Subcutaneous preadipocyte (primary cell): ENCODE measurements at places on chromosomes 6 and 20. TPM values are rescaled to one million over a fixed set of nuclear protein-coding genes. Genes with fewer than 3 reads are reported as not detected.

The CCHCR1 gene
- 11.4 and 18.0 TPM in 2 replicates for total RNA-seq

The DCBLD1 gene
- 10.3 and 27.2 TPM in 2 replicates for total RNA-seq

The EFCAB8 gene
- total RNA-seq, result under 0.01 TPM in 2 replicates

The FAM209B gene
- total RNA-seq, result not detected in 2 replicates

The SEL1L2 gene
- total RNA-seq, result not detected in 2 replicates

The MMP24OS gene
- total RNA-seq, result 11.9 and 14.7 TPM in 2 replicates

The RAET1L gene
- not detected in 2 replicates for total RNA-seq

The SPATA25 gene
- total RNA-seq, result 1.4 and 1.5 TPM in 2 replicates

The ZSCAN31 gene
- 0.98 and 3.7 TPM in 2 replicates for total RNA-seq

The VGLL2 gene
- total RNA-seq, result not detected in 2 replicates

The OTOR gene
- total RNA-seq, result not detected in 2 replicates

The ARFRP1 gene
- 23.5 and 29.7 TPM in 2 replicates for total RNA-seq

The KCNS1 gene
- under 0.01 and 0.20 TPM in 2 replicates for total RNA-seq

The TMC2 gene
- under 0.01 TPM in 1 of 2 replicates, not detected in the other for total RNA-seq

The LY6G6F gene
- total RNA-seq, result not detected in 2 replicates

The CLDN20 gene
- total RNA-seq, result not detected in 2 replicates
